A549 (cell line): ENCODE measurements at places on chromosomes 2 and 18. TPM values are rescaled to one million over a fixed set of nuclear protein-coding genes. Genes with fewer than 3 reads are reported as not detected.
A peak's percentile ranks its signal among the peaks of the same experiment; 100 is the strongest.

DNA sequence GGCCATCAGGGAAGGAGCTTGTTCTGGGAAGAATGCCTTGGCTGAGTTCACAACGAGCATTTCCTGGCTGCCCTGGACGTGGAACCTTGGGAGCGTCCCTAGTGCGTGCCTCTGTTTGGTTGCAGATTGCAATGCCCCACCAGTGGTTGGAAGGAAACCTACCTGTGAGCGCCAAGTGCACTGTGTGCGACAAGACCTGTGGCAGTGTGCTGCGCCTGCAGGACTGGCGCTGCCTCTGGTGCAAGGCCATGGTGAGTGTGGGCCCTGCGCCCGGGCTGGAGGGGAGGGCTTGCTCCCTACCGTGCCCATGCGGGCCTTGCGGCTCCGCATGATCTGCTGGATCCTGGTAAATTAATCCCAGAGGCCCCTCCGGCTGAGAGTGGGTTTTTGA, 81.9 kb downstream of the DGKD start:
- DNase-seq = no peak

- DNase-seq = no peak
Measured at GRCh38 chr2:28398101-28398834, 5.6 kb downstream of the FOSL2 start.

DNA sequence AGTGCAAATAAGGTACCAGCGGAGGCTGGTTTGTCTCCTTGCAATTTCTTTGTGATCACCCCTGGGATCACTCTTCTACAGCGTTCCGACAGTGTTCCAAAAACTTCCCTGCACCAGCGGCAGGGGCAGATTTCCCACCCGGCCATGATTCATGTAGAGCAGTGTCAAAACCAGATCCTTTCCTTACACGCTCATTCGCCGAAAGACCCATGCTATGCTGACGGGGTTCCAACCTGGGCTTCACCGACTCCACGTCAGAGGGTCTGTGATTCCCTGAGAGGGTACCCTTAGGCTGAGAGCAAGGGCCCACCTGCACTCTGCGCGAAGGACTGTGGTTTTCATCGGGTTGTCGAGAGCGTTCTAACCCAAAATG, 423 bp upstream of the TTC27 start:
- DNase-seq = peak; percentile 14

DNA sequence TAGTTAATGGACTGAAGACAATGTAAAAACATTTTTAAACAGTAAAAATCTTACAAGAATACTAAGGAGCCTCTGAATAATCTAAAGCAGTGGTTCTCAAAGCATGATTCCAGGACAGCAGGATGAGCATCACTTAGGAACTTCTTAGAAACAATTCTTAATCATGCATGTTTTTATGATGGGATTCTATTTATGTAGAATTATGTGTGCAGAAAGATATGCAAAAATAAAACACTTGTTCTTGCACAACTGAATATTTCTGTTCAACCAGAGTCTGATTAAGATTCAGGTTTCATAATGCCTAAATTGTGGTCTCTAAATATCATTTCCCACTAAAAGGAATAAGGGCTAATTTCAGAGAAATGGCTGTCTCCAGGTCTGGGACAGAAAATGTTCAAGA, 69.2 kb upstream of the MTIF2 start:
- DNase-seq = no peak

GRCh38 chr2:133063775-133064174, 393.8 kb upstream of the LYPD1 start:
- DNase-seq = no peak

DSC2 gene
- polyA plus RNA-seq = 0.63 to 0.87 TPM (median 0.73 TPM) in 3 replicates

GKN2 gene
- 3.3 to 3.7 TPM (median 3.5 TPM) in 3 replicates for polyA plus RNA-seq

DNA sequence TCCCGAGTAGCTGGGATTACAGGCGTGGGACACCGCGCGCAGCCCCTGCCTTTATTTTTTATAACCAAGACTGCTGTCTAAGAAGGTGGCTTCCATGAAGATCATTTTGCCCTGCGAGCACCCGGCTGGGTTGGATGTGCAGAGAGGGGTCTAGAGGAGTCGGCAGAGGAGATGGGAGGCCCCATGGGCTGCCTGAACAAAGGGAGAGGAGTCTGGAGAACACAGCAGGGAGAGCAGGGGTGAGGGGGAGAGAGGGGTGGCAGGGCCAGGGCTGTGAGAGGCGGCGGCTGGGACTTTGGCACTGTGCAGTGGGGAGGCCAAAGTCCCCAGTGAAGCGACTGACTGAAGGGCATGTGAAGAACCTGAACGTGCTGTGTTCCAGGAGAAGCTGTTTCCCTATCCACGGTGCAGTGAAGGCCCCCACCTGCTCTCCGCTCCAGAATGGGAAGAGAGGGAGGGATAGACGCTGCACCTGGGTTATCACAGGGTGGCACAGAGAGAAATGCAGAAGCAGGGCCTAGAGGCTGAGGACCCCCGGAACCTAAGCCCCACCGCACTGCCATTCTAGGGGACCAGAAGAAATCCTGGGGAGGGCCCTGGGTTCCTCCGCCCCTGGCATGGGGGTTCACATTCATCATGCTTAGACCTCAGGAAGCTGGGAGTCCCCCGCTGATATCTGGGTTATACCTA, 24.8 kb upstream of the FOSL2 start:
- DNase-seq = no peak

MC4R gene
- polyA plus RNA-seq = 0.05 to 0.08 TPM in 2 of 3 replicates, not detected in the other

GPAT2 gene
- polyA plus RNA-seq = not detected in 3 replicates
